ENCODE measurements at places on chromosomes 3 and 15.

DNA sequence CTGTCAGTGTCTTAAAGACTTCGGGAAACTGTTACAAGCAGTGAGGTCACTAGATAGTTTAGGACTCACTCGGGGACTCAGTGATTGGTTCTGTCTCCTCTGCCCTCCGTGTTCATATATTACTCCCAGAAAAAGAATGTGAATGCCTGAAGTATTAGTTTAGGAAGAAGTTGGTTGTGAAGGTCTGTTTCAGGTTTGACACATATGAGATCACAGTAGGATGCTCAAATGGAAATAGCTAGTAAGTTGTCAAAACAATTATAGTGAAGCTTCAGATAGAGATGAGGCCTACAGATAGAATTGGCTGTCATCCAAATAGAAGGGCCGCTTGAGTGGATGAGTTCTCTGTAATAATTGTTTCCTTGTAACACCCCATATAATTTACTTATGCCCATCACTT lies 172.6 kb downstream of the PLCL2 start:
- no peak for DNase-seq

DNA sequence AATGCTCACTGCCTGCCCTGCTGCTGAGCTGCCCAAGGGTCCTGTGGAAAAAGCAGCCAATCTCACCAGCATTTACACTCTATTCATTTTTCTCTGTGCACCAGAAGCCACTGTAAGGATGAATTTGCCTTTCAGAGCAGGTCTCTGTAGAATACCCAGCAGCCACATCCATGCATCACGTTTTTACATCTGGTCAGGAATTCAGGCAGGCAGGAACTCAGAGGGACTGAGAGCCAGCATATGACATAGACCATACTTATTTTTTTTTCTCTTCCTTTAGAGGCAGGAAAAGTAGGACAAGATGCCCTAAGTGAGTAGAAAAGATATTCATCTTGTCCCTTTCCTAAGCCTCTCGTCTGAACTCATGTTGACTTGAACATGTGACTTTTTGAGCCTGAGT lies 292.7 kb downstream of the EPHB1 start:
- DNase-seq, result no peak

DNA sequence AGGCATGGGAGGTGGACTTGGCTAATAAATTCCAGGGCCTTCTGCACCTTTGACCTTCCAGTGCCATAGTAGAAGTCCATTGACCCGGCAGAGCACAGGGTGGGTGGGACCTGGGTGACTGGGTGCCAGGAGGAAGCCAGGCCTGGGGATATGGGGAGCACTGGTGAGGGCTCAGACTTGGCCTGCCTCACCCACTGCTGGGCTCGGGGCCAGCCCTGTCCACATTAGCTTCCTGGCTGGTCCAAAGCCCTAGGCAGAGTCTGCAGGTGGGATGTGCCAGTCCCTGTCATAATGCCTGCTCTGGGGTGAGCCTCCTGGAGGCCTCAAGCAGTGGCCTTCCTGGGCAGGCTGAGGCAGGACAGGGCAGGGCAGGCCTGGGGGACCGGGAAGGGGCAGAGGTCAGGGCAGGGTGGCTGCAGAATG lies 38.1 kb upstream of the CHRNB4 start:
- DNase-seq, result no peak

DNA sequence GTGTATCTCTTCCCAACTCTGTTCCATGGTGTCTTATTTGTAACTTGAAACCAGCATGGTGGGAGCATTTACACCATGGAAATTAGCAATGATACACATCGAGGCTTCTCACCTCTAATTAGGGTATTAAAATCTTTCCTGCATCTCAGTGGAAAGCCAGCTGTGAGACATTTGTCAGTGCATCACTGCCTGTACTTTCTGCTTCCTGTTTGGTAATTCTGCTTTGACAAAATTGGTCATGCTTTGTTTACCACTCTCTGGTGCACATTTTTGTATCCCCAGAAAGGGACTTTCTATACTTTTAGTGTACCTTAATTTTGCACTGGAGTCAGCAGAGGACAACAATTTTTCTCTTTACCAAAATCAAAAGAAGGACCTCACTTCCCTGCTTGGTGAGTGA lies 402.1 kb downstream of the PDCD6IP start:
- DNase-seq, result no peak

DNA sequence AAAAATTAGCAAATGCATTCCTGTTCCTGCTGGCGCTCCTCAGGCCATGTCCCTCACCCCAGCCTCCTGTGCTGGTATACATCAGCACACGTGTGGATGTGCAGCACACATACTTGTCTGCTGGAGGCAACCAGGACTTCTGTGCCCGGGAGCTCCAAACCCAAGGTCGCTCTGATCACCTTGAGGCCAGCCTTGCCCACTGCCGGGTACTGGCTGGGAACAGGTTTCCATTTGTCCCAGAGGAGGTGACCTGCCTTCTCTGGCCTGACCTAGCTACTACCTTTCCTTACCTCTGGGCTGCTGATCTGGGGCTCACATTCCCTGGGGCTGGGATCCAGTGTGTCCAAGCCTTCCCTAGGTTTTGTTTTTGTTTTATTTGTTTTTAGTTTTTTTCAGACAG lies 12.1 kb downstream of the PRKCD start:
- DNase-seq, result no peak

GRCh38 chr3:56477646-56478045 lies 9.4 kb upstream of the ERC2 start:
- no peak for DNase-seq

DNA sequence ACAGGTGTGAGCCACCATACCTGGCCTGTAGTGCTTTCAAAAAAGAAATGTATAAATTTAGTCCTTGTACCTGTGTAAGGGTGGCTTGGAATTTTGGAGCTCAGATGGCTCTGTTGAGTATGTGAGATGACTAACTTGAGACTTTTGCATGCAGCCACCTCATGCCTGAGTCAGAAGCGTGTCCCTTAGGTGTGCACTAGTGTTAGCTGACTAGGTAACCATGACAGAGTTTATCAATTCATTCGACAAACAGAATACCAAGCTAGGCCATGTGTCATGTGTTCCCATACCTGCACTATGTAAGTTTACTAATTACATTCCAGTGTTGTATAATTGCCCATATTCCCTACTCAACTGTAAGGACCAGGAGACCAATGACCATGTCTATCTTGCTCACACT lies 4.0 kb upstream of the ZNF639 start:
- DNase-seq, result no peak

- no peak for DNase-seq
Measured at GRCh38 chr3:38549957-38550840, 54.1 kb downstream of the EXOG start.

GRCh38 chr3:43873723-43874122 lies 183.0 kb downstream of the ABHD5 start:
- DNase-seq, result no peak

DNA sequence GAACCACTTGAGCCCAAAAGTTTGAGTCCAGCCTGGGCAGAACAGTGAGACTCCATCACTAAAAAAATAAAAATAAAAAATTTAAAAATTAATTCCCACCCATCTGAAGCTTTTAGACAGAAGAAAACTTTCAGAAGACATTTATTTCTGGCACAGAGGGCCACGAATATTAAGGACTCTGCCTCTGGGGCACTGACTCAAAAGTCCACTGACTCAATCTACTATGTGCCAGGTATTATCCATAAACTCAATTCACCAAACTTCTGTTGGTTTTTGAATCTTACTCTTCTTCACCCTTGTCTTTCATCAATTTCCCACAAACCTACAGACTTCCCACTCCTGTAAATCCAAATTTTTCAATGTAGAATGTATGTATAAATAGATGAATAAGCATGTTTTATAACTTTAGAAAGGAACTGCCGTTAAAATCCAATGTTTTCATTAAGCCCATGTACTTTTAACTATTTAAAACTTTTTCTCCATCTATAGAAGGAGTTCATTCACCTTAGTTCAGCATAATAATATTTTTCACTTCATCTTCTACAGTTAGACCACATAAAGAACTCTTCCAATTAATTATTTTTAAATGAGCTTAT lies 19.9 kb downstream of the ATP13A3 start:
- DNase-seq, result no peak

GRCh38 chr3:54777141-54777540 lies 150.7 kb downstream of the LRTM1 start:
- DNase-seq, result no peak

GRCh38 chr3:138197524-138197923 lies 10.4 kb downstream of the ARMC8 start:
- DNase-seq, result no peak

DNA sequence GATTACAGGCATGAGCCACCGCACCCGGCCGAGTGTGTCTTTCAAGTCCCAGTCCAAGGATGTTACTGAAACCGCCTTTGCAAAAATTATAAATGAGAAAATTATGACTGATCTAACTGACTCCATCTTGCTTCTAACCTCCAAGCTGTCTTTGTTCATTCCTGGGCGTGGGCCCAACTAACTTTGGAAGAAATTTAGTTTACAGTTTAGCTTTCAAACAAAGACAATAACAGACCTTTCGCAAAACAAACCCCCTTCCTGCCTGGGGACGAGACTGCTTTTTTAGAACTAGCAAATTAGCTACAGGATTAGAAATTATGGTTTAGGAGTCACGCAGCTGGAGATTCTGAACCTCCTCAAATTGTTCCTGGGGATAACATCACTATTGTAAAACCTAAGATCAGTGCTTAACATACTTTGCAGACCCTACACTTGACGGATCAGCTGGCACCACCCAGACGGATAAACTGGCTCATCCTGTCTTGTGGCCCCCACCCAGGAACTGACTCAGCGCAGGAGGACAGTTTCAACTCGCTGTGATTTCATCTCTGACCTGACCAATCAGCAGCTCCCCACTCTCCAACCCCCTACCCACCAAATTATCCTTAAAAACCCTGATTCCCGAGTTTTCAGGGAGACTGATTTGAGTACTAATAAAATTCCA lies 23.8 kb downstream of the NANOGP8 start:
- DNase-seq, result no peak

GRCh38 chr15:73688455-73688854 lies 4.3 kb downstream of the CD276 start:
- DNase-seq, result no peak

- DNase-seq, result no peak
Measured at GRCh38 chr15:49187549-49188245, 17.6 kb downstream of the GALK2 start.

DNA sequence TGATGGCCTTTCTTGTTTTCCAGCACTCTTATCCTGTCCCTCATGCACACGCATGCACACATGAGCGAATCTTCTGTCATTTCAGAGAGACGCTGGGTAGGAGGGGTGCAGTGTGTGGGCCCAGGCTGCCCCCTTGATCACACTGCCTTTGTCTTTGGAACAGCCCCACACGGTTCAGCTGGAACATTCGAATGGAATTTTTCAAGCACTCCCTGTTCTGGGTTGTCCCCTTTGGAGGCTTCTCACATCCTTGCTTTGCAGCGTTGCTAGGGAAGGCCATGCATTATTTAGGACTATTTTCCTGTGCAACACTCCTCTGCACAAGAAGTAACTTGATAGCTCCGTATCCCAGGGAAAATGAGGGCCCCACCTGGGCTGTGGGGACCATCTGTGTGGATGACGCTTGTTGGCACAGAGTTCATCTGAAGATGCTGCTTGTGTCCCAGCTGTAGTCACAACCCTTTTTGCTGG lies 78.4 kb downstream of the SPSB4 start:
- no peak for DNase-seq

DNA sequence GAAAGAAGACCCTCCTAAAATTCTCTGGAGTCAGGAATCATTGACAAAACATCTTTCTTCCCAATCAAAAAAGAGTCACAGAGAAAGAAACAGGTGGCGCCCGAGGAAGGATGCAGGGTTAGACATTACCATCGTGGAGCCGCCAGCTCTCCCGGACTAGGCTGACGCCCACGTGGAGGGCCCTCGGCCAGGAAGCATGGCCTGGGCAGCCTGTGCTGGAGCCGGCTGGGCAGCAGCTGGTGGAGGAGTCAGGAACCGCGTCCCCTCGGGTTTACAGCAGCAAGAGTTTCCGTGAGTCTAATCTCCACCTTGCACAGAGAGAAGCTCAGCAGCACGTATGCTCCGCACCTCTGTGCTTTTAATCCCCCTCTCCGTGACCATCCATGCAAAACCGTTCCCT lies 533.7 kb upstream of the ATP11B start:
- DNase-seq, result no peak

DNA sequence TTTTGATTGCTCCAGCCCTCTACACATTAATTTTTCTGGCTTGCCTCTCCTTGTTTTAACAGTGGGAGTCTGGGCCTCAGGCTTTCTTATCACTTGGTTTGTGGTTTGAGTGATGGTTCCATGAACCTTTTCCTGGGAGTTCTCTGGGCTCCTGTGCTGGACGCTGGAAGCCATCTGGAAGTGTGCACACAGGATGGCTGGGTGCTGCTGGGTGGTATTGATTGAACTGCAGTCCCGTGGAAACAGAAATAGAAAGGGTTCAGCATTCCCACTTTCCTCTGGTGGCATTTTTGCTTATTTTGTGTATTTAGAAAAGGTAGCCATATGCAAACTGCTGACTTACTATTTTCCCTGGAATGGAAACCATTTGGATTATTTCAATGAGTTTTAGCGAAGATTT lies 25.6 kb downstream of the MITF start:
- DNase-seq, result no peak

DNA sequence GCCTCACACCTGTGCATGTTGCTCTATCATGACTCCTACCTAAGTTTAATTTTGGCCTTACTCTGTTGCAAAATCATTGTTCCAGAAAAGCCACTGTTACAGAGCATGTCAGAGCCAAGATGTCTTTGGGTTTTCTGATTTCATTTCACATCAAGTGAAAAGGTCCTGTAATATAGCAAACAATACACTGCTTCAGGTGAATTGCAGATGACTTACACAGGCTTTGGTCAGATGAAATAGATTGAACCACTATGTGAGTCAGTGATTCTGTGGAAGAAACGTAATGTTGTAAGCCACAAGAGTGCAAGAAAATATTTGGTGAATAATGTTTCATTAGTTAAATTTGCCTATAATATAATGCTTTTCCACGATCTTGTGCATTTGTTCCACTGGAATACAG lies 22.7 kb downstream of the EBLN2 start:
- no peak for DNase-seq

DNA sequence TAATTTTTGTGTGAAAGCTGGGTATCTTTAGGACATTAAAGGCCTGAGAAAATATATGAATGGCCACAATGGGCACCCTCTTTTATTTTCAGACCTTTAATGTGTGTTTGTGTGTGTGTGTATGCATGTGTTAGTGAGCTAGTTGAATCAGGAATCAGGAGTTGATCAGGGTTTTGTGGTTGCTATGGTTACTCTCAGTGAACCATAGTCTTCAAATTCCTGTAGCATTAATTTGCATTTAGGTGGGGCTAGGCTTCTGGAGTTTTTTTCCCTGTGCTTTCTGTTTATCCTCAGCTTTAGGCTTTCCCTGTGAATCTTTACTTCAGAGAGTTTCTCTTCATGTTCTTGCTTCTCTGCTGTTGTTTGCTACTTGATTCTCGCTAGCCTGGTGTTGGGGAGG lies 122.0 kb upstream of the ONECUT1 start:
- no peak for DNase-seq

DNA sequence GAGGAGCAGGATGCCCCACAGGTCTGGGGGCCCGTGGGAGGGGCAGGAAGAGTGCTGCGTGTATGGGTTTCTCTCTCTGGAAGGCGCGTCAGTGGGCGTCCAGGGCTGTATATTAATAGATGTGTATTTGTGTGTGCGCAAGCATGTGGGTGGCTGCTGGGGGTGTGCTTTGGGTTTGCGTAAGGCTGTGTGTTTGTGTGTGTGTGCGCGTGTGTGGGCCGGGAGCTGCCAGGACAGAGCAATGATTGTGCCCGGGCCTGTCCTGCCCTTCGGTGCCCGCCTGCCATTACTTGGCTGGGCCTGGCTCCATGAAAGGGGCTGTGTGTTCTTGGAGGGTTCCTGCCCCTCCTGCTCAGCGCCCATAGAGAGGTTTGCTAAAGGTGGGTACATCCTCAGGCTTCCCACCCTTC lies 16.3 kb downstream of the CSPG4 start:
- no peak for DNase-seq
